ENCODE measurements at places on chromosomes 5 and 9.

DNA sequence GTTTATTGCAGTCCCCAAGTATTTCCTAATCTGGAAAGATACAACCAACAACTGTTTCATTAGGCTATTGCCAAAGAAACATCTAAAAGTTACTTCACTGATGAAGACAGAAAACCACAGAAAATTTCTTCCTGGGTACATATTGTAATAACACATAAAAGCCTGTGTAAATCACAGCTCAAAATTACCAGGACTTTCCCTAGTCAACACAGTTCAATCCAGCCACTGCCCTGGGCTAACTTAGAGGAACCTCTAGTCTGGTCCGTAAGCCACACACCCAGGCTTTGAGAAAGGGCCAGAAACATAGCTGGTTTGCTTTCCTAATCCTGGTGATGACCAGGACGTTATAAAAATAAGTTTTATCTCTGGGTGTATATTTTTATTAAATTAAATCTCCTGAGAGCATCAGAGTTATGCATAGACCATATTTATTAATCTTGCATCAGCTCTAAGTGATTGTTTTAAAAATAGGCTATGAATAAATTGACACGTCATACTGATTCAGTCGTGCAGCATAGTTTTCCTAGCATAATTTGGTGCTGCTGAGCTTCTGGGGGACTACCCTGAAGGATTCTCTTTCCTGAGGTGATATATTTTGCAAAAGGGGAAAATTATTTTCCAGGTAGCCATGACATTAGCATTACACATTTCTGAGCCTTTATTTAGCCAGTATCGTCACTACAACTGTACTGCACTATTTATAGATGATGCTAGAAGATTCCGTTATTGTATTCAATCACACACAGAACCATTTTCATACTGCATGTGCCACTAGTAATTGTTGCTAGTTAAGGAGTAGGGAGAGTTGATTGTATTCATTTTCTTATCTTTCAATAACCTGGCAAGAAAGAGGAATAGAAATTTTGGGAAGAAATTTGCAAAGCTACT is 12.6 kb upstream of the MUSK start:
- DNase-seq = no peak

- no peak for DNase-seq
Observed at GRCh38 chr5:87850843-87851242, 417.8 kb downstream of the TMEM161B start.

- no peak for DNase-seq
Observed at GRCh38 chr9:93246526-93246925, 62.6 kb downstream of the WNK2 start.

DNA sequence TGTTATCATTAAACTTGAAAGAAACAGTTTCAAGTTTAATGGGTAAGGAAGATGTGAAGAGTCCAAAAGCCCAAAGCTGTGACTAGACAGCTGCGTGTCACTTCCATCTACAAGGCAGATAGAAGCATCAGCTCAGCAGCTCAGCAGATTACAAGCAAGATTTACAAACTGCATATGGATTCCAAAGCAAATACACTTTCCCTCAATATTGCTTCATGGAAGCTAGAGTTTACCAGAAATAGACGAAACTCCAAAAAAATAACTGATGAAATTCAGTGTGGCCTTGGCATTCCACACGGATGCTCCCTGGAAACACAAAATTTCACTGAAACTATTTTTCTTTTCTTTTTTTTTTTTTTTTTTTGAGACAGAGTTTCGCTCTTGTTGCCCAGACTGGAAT is 17.9 kb downstream of the MYO10 start:
- no peak for DNase-seq

DNA sequence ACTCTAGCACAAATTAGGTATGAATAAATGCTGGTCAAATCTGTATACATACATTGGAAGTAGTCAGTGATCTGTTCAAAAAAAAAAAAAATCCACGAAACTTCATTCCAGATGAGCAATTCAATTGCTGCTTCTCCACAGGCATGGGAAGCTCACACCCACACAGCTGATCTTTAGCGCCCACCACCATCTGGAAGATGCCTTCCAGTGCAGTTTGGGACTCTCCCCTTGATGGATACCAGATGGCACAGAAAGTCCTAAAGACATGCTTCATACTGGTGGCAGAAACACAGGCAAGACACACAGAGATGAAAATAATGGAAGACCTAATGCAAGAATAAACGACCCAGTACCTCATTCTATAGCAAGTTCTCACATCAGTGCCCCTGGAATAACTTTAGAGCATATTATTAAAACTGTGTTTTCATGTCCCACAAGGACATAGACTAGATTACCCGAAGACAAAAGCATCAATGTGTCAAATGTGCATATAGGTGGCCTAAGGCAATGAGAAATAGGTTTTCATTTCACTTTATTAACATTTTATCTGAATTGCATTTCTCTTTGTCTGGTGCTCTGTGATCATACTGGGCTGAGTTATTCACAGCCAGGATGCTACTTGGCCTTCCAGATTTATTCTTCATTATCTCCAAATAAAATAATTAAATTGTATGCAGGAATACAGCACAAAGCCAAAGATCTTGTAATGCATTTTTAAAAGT is 135.4 kb upstream of the TAS2R1 start:
- no peak for DNase-seq

DNA sequence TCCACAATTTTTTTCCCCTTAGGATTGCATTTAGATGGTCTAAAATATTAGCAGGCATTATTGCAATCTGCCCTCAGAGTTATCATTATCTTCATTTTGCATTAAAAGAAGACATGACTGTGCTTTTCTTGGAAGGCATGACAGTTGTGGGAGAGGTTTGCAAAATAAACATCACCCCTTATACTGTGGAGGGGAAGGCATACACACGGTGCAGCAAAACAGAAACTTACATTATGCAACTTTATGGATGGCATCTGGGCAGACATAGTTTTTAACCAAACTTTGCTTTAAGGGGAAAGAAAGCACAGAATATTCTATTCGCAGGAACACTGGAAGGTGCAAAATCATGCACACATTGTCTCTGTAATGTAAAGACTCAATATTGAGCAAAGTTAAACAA is 505.8 kb upstream of the ADAMTS16 start:
- no peak for DNase-seq

- no peak for DNase-seq
Observed at GRCh38 chr9:135536216-135536615, 9.7 kb upstream of the OBP2A start.

DNA sequence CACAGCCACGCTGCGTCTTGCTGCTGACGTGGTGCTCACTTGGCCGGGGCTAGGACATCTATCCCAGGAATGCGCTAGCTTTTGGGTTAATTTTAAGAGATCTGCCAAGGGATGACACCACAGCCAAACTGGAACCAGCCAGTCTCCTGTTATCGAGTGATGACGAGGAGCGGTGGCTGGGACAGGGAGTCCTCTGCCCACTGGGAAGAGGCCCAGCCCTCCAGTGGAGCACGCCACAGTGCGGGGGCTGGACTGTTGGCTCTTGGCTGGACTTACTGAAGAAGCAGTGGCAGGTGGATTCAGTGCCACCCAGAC is 55.1 kb upstream of the PHYKPL start:
- DNase-seq = no peak
